Effector memory CD4-positive, alpha-beta T cell (primary cell): ENCODE measurements at places on chromosomes 3 and 15.

GRCh38 chr3:154182322-154182922, 61.2 kb downstream of the ARHGEF26 start:
- DNase-seq = no peak

GRCh38 chr15:48437178-48437577, 105.9 kb downstream of the DUT start:
- DNase-seq = no peak

- no peak for DNase-seq
These were observed 133.2 kb upstream of the STRIT1 start for GRCh38 chr3:155426524-155427230.

GRCh38 chr3:104132566-104133403, 1233.9 kb upstream of the ALCAM start:
- DNase-seq = no peak

- DNase-seq = no peak
These were observed 155.7 kb downstream of the B3GALNT1 start for GRCh38 chr3:160949460-160949859.

DNA sequence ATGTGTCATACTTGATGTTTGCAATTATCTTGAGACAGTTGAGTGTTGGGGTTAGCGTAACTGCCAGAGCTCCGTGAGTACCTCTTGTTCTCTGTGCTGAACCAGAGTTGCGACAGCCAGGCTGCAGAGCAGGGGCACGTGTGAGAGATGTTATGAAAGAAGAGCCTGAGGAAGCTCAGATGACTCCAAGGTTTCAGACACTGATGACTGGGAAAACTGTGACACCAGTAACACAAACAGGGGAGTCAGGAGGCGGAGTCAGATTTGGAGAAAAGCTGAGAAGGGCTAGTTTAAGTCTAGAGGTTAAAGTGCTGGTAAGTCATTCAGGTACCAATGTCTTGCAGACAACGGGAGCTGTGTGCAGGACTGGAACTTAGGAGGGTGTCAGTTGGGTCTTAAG, 45.0 kb downstream of the BLM start:
- no peak for DNase-seq

GRCh38 chr15:59439576-59439975, 1.6 kb downstream of the FAM81A start:
- no peak for DNase-seq

DNA sequence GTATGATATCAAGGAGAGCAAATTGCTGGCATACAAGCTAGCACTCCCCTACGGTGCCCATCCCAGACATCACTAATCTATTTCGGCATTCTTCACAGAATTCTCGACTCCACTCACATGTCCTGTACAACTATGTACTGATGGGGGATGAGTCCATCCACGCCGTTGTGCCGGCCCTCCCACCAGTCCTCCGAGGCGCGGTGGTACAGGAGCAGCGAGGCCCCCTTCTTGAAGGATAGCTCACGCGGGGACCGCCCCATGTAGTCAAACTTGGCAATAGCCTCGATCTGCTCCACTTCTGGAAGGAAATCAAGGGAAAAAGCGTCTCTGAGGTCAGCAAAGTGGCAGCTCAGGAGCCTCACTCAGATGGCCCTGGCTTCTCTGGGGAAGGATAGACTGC, 31.0 kb upstream of the RAD18 start:
- DNase-seq = no peak

GRCh38 chr3:14301558-14301957, 100.8 kb upstream of the SLC6A6 start:
- DNase-seq = no peak

GRCh38 chr3:141233457-141234161, 2.0 kb downstream of the PXYLP1 start:
- no peak for DNase-seq

DNA sequence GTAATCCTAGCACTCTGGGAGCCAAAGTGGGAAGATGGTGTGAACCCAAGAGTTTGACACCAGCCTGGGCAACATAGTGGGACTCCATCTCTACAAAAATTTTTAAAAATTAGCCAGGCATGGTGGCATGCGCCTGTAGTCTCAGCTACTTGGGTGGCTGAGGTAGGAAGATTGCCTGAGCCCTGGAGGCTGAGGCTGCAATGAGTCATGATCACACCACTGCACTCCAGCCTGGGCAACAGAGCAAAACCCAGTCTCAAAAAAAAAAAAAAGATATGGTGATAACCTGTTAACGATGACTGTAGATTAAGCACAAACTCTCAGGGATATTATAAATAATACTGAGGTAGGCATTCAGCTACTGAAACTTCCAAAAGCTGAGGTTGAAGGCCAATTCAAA, 107.5 kb downstream of the SLC49A4 start:
- DNase-seq = no peak

GRCh38 chr3:9932535-9932842, 1.1 kb upstream of the CRELD1 start:
- DNase-seq = no peak

DNA sequence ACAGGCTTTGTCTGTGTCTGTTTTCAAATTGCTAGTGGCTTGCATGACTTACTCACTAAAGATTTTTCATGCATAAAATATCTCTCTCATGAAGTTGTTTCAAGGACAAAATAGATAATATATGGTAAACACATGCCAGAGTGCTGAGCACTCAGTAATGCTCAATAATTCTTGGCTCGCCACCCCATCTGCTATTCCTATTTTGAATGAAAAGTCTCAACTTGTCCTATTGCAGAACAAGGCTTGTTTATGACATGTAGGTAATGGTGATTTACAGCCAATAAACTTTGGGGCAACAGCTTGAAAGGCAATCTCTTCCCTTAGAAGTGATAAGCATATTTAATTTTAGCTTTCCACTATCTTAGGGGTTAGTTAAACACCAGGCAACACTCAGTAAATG, 789.0 kb upstream of the ROBO1 start:
- DNase-seq = no peak

DNA sequence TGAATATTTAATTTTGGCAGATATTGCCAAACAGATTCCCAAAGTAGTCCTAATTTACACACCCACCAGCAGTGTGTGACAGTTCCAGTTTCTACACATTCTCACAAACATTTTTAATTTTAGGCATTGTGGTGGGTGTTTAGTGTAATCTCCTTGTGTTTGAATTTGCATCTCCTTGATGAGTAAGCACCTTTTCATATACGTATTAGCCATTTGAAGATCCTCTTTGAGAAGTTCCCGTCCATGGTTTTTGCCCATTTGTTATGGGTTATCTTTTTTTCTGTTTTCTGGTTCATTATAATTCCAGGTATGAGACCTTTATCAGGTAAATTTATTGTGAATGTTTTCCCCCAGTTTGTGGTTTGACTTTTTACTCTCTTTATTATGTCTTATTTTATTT, 2.3 kb upstream of the TM4SF19 start:
- no peak for DNase-seq

DNA sequence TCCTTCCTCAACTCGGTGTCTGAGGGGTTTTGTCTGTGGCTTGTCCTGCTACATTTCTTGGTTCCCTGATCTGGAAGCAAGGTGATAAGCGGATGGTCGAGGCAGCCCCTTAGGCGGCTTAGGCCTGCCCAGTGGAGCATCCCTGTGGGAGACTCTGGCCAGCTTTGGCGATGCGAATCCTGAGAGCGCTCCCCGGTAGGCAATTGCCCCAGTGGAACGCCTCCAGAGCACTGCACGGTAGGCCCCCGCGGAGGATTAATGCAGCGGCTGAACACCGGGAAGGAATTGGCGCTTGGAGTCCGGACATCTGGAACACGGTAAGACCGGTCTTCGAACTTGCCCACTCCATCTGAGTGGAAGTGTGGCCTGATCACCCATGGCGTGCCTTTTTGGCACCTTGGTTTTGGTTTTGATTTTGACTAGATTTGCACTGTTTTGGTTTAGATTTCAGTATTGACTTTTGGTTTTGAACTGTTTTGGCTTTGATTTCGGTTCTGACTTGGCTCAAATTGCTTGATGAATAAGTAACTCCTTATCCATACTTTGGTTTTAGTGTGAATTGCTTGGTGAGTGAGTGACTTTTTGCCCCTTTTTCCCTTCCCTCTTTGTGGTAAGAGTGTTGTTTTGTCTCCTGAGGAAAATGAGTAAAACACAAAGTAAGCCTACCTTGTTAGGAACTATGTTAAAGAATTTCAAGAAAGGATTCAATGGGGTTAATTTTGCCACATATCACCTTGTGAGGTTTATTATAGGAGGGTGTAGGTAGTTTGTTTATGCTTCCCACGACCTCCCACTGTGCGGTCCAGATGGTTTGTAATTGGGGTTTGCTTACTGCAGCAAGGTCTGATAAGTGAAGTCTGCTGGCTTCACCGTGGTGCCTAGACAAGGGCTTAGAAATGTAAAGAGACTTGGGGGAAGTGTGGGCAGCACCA, 27.1 kb upstream of the GPR156 start:
- DNase-seq = no peak

- DNase-seq = no peak
These were observed 1.2 kb upstream of the DAZL start for GRCh38 chr3:16606398-16606797.

DNA sequence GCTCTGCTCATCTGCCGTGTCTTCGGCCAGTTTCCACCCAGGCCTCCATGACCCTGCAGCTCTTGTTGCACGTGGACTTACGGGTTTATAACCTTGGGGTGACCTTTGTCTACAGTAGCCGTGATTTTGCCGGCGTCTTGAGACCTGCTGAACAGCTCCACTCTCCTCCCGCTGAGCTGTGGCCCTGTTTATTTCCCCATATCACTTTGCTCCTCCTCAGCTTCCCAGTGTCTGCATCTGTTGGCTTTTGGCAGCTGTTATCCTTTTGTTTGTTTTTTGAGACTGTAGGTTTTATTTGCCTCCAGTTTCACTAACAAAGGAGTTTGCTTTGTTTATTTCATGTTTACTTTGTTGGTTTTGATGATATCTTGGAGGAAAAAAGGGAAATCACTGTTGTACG, 29.3 kb upstream of the SLC28A1 start:
- DNase-seq = no peak

GRCh38 chr3:43902415-43902814, 211.7 kb downstream of the ABHD5 start:
- no peak for DNase-seq

GRCh38 chr15:74200871-74201419, 1.6 kb downstream of the STRA6 start:
- DNase-seq = no peak

- DNase-seq = no peak
These were observed 27.8 kb upstream of the LIPC start for GRCh38 chr15:58404020-58404419.

DNA sequence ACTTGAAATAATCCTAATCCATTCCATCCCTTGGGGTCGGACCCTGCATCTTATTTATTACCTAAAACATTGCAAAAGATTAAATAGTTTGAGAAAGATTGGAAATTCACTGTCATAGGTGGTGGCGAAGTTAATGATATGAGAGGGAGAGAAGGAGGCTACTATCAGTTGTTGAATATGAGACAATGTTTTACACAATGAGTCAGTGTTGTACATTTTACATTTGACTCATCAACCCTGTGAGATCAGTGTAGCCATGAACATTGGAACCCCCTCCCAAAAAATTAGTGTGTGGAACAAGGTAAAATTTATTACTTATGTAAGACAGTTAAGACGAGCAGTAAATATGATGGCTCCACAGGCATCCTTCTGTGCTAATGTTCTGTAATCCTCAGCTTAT, 384.3 kb downstream of the MCTP2 start:
- DNase-seq = no peak
